ENCODE measurements at places on chromosomes 1 and 21.

- DNase-seq, result no peak
Measured at GRCh38 chr1:70504176-70504820, 93.2 kb downstream of the CTH start.

DNA sequence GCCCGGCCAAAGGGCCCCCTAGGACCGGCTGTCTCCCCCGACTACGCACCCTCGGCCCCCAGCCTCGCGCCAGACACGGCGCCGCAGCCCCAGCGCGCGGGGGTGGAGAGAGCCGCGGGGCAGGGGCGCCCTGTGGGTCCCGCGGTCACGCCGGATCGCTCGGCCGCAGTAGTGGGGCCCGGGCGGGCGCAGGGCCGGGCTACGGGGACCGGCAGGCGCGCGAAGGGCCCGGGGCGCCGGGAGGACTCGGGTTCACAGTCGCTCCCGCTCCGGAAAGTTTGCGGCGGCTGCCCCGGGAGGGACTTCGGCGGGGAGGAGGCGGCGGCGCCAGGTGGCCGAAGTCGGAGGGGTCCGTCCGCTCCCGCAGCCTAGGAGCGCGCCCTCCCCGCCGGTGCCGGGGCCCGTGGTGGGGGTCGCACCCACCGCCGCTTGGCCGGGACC lies 7.1 kb upstream of the ZNF669 start:
- DNase-seq, result peak; percentile 34

GRCh38 chr1:248114890-248115289 lies 19.9 kb downstream of the OR2L13 start:
- DNase-seq, result no peak

- no peak for DNase-seq
Measured at GRCh38 chr1:161190962-161191521, 7.8 kb downstream of the ADAMTS4 start.
